ENCODE measurements at places on chromosomes 7 and 10. TPM values are rescaled to one million over a fixed set of nuclear protein-coding genes. Genes with fewer than 3 reads are reported as not detected.

ZNRF2 gene
- 3.9 TPM for total RNA-seq

TBX20 gene
- 2.9 TPM for total RNA-seq

SFRP5 gene
- 1.5 TPM for total RNA-seq

EIF4H gene
- total RNA-seq: 326 TPM

ATAD1 gene
- total RNA-seq: 42.9 TPM

SHOC2 gene
- 16.4 TPM for total RNA-seq

MMP21 gene
- total RNA-seq: not detected

C10orf67 gene
- total RNA-seq: not detected

TNS3 gene
- total RNA-seq: 77.1 TPM

COBL gene
- total RNA-seq: 4.1 TPM

ARHGEF5 gene
- total RNA-seq: 1.6 TPM

CACUL1 gene
- 11.6 TPM for total RNA-seq

TEX47 gene
- not detected for total RNA-seq

TMEM26 gene
- not detected for total RNA-seq

BTAF1 gene
- total RNA-seq: 8.7 TPM

TMEM168 gene
- total RNA-seq: 9.4 TPM

RBM28 gene
- 55.3 TPM for total RNA-seq

C7orf57 gene
- 0.20 TPM for total RNA-seq

DYNC1I1 gene
- not detected for total RNA-seq

CHN2 gene
- not detected for total RNA-seq

GRM3 gene
- total RNA-seq: not detected

ZNF800 gene
- total RNA-seq: 8.3 TPM

CUBN gene
- total RNA-seq: 0.01 TPM

TAS2R5 gene
- total RNA-seq: 0.65 TPM

GCK gene
- total RNA-seq: not detected

KLHDC10 gene
- 13.9 TPM for total RNA-seq

LMOD2 gene
- not detected for total RNA-seq

PARD3 gene
- total RNA-seq: 70.7 TPM

Data from A549 treated with ZK216348 at 1 μM for 4 hours (cell line).